ENCODE measurements at places on chromosomes 13 and 19. TPM values are rescaled to one million over a fixed set of nuclear protein-coding genes. Genes with fewer than 3 reads are reported as not detected.

ITGBL1 gene
- total RNA-seq = not detected

CASP14 gene
- not detected for total RNA-seq

GPR18 gene
- total RNA-seq = not detected

NOVA2 gene
- total RNA-seq = 25.6 TPM

PDS5B gene
- 86.8 TPM for total RNA-seq

NCR1 gene
- not detected for total RNA-seq

DBP gene
- 5.2 TPM for total RNA-seq

CIRBP gene
- total RNA-seq = 414 TPM

OLFM4 gene
- not detected for total RNA-seq

Data from neural crest cell (in vitro differentiated cells).